ENCODE measurements at places on chromosomes 7 and 10. TPM values are rescaled to one million over a fixed set of nuclear protein-coding genes. Genes with fewer than 3 reads are reported as not detected.

Gene GAD2
- total RNA-seq, result 6.5 TPM

Gene TMEM176A
- 8.0 TPM for total RNA-seq

Gene ACTR3C
- 2.3 TPM for total RNA-seq

- H3K4me3 ChIP-seq, result no peak overlapping the region
- H3K4me1 ChIP-seq, result peaks cover 33% of the 10 kb centered on the region
- no peak overlapping the region for H3K27ac ChIP-seq
- DNase-seq, result no peak
- peaks cover 2% of the 10 kb centered on the region for H3K36me3 ChIP-seq
- no peaks in the 10 kb centered on the region for H3K27me3 ChIP-seq
These were observed 5.3 kb downstream of the SH3PXD2A start for GRCh38 chr10:103849880-103850571.

DNA sequence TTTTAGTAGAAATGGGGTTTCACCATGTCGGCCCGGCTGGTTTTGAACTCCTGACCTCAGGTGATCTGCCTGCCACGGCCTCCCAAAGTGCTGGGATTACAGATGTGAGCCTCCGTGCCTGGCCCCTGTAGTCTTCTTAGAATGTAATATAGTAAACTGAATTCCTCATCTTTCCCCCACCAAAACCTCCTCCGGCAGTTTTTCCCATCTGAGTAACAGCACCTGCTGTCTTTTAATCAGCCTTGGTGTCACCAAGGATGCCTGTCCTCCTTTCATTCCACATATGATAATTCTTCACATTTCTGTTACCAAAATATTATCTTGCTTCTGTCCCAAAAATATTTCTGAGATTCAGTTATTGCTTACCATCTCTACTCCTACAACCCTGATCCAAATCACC, 80.2 kb downstream of the ZEB1 start:
- peaks cover 11% of the 10 kb centered on the region for H3K4me1 ChIP-seq
- no peak overlapping the region for H3K4me3 ChIP-seq
- peaks cover 11% of the 10 kb centered on the region for H3K27me3 ChIP-seq
- no peak overlapping the region for H3K27ac ChIP-seq
- H3K36me3 ChIP-seq, result no peaks in the 10 kb centered on the region

- no peaks in the 10 kb centered on the region for H3K27me3 ChIP-seq
- DNase-seq, result no peak
- H3K36me3 ChIP-seq, result no peaks in the 10 kb centered on the region
These were observed 11.3 kb upstream of the AKR1C2 start for GRCh38 chr10:5014936-5015335.

All from progenitor cell of endocrine pancreas (in vitro differentiated cells).